ELR (cell line): ENCODE measurements at places on chromosomes 3 and 15.
A peak's percentile ranks its signal among the peaks of the same experiment; 100 is the strongest.

GRCh38 chr3:100329800-100330489 is 4.6 kb upstream of the NIT2 start:
- DNase-seq: no peak

- DNase-seq: no peak
Measured at GRCh38 chr3:178603735-178604134, 67.5 kb downstream of the KCNMB2 start.

GRCh38 chr3:148205977-148206376 is 491.7 kb upstream of the AGTR1 start:
- DNase-seq: no peak

DNA sequence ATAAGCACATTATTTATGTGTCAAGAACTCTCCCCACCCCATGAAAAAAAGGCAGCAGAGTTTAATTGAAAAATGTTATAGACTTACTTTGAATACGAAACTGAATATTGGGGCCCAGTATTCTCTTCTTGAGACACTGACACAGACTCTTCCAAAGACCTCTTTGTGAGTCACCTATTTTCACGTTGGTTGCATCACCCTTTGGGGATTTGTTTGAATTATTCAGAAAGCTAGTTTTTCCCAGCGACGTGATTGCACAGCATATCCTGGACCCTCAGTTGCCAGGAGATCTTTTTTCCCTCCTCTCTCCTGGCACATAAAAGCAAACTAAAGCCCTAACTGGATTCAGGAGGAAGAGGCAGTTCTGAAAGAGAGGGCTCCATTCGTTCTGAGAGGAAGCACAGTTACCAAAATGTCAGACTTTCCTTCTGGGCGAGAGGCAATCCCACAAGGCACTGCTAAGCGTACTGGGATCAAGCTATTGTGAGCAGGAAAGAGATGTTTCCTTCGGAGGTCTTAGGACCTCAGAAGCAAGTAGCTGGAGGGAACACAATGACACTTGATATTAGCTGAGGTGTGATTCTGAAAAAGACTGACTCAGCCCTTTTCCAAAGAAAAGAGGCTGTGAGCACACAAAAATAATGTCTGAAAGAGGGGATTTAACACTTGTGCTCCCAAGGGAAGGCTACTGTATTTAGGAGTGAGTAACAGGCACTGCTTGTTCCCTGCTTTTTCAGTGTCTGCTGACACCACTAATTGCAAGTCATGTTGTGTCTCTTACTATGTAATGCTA is 65.8 kb upstream of the CADPS start:
- DNase-seq: peak; percentile 55

DNA sequence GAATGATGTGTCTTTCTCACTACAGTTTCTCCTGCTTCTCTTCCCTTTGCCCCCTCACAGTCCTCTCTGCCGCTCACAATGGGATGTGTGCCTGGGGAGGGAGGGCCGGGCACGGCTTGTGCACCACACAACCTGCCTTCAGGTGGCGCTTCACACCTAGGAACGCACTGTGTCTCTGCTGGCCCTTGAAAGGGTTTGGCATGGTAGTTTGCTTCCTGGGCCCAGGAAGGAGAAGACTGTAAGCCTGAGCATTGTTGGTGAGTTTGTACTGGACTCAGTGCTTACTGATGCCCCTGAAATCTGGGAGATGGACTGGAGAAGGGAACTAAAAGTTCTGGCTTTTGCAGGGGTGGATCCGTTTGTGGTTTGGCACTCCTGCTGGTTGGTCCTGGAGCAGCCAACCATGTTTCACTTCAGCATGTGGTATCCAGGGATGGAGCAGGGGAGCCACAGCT is 9.2 kb downstream of the ALPK3 start:
- DNase-seq: peak; percentile 38

DNA sequence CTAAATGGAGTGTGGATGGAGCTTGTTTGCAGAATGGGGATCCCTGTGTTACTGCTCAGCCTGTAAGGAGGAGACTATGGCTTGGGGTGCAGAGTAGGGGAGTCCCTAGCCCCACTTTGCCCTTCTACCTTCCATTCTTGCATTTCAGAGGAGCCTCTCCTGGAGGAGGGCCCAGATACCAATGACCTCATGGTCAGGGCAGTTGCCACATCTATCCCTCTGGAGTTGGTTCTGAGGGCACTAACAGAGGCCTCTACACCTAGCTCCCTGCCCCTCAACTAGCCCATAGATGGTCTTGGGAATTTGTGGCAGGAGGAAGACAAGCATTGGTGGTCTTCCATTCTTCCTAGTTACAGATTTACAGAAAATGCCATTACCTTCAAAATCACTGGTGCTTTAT is 6.1 kb downstream of the SKOR1 start:
- DNase-seq: no peak

DNA sequence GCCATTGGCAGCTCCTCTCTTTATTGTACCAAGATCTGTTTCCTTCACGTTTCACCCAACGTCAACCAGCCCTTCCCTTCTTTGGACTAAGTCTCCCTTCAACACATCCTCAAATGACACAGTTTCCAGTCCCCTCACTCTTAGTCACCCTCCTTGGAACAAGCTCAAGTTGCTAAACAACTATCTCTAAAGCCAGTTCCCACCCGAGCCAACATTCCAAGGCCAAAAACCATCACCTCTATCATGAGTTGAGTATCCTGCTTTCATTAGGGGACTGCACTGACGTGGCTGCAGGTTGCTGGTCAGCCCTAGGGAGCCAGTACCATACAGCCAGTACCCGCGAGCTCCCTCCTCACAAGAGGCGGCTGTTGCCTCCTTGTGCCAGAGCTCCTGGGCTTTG is 73.8 kb downstream of the LIPC start:
- no peak for DNase-seq

DNA sequence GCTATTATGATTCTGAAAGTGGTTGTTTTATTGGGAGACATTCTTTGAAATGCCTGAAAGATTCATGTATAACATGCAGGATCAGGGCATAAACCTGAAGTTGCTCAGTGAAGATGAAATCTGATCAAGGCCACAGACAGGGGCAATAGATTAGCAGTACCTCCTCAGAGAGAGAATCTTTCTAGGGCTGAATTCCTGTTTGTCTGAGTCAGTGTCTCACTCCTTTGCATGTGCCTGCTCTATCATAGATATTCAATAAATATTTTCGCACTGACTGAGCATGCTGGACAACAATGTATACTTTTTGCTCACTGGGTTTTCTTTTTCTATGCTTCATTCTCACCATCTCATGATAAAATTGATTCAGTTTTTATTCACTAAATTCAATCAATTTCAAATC is 49.8 kb upstream of the PFN2 start:
- peak; percentile 88 for DNase-seq

DNA sequence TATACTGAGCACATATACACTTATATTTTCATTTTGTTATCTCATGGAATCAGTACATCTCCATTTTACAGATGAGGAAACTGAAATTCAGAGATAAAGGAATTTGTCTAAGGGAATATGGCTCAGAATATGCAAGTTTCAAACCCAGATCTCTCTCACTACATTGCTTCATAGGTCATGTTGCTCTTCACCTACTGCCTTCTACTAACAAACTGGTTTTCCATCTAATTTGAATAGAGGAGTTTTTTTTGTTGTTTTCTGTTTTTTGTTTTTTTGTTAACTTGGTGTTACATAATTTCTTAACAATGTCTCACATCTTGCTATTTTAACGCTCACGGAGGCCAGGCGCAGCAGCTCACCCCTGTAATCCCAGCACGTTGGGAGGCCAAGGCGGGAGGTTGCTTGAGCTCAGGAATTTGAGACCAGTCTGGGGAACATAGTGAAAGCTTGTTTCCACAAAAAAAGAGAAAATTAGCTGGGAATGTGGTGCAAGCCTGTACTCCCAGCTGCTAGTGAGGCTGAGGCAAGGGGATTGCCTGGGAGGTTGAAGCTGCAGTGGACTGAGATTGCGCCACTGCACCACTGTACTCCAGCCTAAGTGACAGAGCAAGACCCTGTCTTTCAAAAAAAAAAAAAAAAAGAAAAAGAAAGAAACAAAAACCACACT is 37.0 kb downstream of the FMN1 start:
- no peak for DNase-seq

GRCh38 chr3:190321789-190322603 is at the start of gene CLDN1:
Gene CLDN1, minus strand, starts transcription at chr3:190322446. Its CDS starts 240 bp downstream, at chr3:190322206.
- DNase-seq: peak; percentile 87

DNA sequence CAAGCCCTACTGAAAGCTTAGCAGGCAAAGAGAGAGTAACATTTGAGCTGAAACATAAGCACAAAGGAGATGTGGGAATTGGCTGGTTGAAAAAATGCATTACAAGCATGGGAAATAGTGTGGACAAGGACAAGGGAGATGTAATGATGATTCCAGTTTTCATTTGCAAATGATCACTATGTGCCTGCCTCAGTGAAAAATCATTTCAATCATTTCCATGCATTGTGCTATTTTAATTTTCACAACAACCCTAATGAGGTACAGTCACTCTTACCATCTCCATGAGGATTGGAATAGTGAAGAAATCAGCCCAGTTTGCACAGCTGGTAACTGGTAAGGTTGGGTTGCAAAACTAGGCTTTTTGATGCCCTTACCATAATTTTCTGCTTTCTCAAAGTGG is 123.2 kb downstream of the ARNT2 start:
- DNase-seq: no peak

DNA sequence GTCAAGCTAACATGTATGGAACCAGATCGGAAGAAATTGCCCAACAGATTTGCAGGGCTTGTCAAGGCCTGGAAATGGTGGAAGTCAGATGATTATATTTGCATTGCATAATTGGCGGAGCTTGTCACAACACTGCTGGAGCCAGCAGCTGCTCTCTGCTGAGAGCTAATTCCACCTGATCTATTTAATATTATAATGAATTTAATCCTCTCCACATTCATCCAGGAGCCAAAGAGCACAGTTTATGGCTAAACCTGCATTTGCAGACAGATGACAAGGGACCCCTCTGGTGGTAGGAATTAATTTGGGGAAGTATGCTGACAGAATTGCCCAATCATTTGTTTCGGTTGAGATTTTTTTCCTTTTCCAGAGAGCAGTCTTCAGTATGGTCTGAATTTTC is 730.2 kb downstream of the TUSC7 start:
- peak; percentile 1 for DNase-seq

- DNase-seq: no peak
Measured at GRCh38 chr3:193744048-193744821, 151.2 kb downstream of the OPA1 start.

DNA sequence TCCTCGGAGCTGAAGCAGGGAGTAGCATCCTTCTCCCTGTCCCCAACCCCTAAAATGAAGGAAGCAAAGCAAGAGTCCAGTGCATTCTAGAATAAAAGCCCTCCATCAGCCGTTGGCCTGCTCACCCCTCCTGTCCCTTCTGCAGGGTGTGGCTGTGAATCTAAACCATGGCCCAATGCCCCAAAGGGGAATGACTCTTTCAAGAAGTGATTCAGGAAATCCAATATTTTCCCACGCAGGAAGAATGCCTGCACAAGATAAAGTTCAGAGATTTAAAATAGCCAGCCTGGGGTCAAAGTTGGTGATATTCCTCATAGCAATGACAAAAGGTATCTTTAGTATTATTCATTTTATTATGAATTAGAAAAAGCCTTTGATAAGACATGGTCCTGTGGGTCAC is 38.5 kb downstream of the SLCO2A1 start:
- peak; percentile 35 for DNase-seq

DNA sequence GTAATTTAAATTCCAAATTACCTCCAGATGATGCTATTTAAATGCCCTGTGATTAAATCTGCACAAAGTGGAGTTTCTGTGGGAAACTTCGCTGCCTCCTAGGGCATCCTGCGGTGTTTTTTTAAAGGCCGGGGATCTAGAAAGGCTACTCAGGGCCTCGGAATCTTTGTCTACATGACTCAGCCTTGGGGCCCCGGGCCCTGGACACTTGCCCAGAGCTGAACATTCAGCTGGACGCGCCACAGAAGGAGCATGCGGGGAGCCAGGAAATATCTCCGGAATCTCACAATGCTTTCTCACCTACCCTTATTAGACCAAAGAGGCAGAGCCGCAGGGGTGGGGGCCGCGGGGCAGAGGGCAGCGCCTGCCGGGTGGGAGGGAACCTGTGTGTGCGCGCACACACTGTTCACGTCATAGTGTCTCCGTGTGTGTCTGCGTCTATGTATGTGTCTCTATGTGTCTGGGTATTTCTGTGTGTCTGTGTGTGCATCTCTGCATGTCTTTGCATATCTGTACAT is 145.5 kb upstream of the TPM1 start:
- DNase-seq: peak; percentile 99

DNA sequence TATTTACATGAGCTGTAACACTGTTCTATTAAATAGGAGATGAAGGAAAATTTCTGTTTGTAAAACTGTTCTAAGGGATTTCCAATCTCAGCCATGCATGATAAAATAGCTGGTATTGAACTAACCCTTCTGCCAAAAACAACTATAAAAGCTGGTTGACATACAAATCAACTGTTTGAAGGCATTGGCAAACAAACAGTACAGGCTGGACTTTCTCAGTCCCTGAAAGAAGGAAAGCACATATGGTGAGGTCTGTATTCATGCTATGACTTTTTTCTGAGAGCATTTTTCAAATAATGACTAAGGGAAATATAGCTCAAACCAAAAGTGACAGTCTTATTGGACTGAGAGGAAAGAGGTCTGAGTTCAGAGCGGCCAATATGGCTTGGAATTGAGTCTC is 117.0 kb upstream of the CCDC54 start:
- DNase-seq: no peak

- no peak for DNase-seq
Measured at GRCh38 chr15:91603384-91604080, 250.0 kb upstream of the SLCO3A1 start.

DNA sequence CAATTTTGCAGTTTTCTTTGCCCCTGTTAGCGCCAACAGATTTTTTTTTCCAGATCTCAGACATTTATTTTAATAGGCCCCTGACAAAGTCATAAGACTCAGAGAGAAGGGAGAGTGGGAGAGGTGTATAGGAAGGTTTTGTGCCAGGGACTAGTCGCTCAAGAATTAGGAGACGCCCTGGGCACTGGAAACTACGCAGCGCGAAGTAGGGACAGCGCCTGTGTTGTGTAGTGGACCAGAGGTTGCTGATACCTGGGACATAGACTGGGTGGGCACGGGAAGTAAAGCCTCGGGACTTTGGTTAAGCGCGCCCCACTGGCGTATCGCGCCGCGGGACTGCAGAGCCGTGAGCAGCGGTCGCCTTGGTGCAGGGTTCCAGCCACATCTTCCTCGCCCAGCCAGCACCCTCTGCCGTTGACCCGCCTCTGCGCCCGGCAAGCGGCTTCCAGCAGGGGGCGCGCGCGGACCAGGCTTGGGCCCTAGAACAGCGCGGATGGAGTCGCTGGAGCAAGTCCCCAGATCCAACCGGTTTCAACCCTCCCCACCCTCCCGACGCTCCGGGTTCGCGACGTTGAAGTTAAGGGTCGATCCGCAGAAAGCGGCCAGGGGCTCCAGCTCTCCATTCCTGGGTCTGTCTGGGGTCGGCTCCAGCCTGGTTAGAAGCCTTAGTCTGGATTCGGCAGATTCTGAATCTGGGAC is 3.0 kb upstream of the ISLR2 start:
- DNase-seq: peak; percentile 82

- DNase-seq: no peak
Measured at GRCh38 chr3:69179740-69180372, 57.5 kb upstream of the LMOD3 start.

DNA sequence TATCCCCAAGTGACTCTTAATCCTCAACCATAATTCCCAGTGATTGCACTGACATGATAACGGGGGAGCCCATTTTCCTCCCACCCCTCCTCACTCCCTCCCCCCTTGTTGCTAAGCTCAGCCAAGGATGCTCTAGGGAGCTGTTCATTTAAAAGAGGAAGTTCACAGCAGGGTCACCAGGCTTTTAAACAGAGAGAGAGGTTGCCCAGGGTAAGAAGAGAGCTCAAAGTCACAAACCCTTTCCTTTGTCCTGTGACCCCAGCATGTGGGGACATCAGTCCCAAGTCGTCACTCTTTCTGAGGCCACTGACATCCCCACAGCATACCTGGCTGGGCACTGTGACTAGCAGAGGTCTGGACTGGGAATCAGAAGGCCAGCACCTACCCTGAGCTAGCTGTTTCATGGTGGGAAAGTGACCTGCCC is 144.1 kb downstream of the RORA start:
- DNase-seq: no peak
